Osteoblast (primary cell): ENCODE measurements at places on chromosomes 4 and X.
A peak's percentile ranks its signal among the peaks of the same experiment; 100 is the strongest.

DNA sequence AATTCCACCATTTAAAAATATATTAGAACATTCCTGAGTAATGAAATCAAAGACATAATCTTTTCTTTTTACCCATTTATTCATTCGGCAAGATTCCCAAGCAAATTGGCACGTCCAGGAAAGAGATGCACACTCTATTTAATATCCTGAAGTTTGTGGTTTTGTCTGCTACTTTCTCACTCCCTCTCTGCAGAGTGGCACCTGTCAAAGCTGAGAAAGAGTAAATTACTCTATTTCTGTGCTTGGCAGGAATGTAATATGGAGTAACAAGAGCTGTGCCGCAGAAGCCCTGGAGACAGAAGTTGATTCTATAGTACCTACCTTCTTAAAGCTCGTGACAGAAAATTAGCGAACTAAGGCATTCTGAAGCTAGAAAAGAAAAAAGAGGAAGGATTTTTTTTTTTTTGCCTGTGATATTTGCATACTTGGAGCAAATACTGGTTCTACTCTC is 5.5 kb downstream of the GSTCD start:
- DNase-seq, result no peak

GRCh38 chr4:47444031-47444430 is 19.5 kb downstream of the COMMD8 start:
- DNase-seq, result no peak

GRCh38 chrX:150225266-150225665 is 137.9 kb upstream of the MAMLD1 start:
- no peak for DNase-seq

DNA sequence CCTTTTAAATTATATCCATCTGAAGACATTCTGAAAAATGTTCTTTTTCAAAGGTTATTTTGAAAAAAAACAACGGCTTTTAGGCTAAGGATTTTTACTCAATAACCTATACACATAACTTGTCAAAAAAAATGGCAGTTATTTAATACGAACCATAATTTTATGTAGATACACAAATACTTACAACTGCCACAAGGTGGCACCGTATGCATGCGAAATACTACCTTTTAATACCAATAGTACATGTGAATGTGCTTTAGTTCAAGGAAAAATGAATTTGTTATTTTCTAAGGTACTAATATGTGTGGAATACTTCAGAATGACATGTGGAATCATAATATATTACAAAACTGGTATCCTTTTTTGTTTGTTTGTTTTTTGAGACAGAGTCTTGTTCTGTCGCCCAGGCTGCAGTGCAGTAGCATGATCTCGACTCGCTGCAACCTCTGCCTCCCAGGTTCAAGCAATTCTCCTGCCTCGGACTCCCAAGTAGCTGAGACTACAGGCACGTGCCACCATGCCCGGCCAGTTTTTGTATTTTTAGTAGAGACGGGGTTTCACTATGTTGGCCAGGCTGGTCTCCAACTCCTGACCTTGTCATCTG is 4.6 kb upstream of the MAD2L1 start:
- DNase-seq, result peak; percentile 49

DNA sequence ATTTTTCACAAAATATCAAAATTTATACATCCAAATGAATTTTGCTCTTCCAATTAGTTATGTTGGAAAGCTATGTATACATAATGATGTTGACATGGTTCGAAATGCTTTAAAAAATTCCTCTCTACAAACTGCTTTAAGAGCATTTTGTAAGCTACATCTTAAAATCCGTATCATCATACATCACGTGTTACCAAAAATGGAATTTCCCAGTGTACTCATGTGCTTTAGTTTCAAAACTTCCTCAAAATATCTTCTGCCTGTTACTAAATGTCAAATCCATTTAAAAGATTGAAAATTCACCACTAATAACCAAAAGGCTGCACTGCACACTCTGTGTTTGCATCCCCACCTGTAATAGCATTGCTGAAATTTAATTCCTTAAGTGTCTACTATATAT is 87.9 kb downstream of the WDFY3 start:
- no peak for DNase-seq

DNA sequence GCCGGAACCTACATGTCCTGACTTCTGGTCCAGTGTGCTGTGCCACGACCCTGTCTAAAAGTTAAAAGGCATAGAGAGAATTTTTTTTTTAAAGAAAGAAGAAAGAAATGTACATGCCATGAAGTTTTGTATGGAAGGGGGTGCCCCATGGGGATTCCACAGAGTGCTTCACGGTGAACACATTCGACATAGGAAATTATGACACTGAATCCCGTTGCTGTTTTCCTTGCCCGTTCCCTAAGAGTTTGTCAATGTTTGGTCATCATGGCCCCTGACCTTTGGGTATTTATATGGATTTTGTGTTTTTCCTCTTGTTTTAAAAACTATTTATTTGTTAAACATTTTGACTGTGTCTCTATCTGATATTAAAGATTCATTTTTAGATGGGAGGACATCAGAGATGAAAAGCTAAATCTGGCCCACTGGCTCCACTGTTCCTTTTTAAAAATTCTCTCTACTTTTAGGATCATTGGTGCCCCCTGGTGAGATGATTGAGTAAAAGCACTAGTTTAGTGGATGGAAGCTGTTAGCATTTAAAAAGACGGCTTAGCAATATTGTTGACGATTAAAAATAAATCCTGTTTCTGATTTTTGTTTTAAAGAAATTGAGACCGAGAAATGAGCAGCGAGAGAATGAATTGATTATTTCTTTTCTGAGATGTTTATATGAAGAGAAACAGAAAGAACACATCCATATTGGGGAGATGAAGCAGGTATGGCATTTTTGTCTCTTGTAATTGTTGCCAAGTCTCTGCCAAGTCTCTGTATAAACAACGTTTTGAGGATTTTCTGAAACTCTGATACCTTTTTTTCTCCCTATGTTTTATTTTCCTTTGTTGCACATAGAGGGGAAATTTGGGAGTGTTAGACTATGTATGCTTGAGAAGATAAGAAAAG is 75.0 kb downstream of the PTTG2 start:
- peak; percentile 62 for DNase-seq

- DNase-seq, result peak; percentile 57
These were observed 48.9 kb upstream of the FAM47B start for GRCh38 chrX:34893741-34894140.

DNA sequence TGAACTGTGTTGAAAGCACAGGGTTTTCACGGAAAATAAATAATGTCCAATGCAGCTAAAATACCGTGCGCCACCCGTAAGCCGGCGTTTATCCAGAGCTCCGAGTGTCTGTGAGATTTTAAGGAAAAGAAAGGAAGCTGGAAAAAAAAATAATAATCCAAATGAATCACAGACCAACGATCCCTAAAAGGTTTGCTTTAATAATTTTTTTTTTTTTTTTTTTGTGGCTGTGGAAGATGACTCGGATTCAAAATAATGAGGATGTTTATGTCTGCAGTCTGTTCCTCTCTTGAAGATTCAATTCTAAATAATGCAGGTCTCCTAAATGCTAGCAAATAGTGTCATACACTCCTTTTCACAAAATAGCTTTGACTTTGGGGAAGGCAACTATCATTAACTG is 84.6 kb upstream of the PPP2R3B start:
- peak; percentile 83 for DNase-seq

DNA sequence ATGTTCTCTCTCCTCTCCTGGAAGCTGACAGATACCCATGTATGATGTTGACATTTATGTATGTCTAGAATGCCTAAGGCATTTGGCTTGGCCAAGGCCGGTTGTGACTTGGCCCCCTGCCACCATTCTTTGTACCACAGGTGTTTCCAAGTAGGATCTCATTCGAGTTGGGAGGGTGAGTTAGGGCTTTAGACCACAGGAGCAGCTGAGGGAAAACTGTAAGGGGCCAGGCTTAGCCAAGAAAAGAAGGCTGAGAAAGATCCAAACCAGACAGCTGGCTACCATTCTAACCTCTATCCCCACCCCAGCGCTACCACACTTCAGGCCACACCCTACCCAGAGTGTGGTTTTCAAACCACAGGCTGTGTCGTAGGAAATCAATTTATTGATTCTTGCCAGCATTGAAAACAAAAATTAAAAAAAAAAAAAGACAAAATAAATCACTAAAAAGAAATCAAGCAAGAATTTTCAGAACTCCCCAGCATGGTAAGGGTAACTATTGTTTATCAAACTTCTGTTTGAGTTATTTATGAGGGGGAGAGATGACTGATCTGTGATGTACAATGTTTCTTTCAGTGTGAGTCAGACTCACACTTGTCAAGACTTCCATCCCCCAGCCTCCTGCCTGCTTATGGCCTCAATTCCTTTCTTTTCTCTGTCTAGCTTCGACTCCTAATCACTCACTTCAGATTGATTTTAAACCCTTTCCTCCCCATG is 9.9 kb downstream of the TMSB4X start:
- DNase-seq, result peak; percentile 38

DNA sequence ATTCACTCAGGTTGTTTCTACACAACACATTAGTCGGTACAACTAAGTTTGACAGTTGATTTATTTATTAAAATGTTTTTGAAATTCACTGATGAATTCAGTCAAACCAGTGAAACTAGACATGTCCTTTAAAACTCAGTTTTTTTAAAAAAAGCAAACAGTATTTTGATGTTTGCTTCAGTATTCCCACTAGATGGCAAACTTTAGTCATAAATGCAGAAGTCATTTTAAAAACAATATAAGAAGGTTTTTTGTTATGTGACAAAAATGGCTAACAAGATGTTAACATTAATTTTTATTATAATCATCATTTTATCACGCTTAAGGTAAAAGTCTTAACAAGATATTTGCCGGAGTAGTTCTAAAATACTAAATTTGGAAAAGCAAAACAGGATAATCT is 1337.8 kb upstream of the DIAPH2 start:
- no peak for DNase-seq
